Transverse colon (tissue), 4 donors: ENCODE measurements at places on chromosomes 3 and 15.

DNA sequence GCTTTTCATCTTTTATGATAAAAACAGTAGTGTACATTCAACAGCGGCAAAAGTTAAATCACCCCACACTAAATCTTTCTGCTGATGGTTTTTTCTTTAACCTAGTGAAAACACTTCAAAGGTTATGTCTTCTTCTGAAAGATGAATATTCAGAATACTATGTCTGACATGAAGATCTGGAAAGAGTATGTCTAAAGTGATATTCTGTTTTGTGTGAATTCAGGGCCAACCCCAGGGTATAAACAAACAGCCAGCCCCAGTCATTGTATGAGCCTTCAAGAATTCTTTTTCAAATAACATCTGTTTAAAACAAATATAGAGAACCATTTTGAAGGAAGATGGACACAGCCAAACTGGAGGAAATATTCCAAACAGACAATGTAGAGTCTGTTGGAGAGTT, 581.0 kb upstream of the NAALADL2 start:
- DNase-seq, result no peak

DNA sequence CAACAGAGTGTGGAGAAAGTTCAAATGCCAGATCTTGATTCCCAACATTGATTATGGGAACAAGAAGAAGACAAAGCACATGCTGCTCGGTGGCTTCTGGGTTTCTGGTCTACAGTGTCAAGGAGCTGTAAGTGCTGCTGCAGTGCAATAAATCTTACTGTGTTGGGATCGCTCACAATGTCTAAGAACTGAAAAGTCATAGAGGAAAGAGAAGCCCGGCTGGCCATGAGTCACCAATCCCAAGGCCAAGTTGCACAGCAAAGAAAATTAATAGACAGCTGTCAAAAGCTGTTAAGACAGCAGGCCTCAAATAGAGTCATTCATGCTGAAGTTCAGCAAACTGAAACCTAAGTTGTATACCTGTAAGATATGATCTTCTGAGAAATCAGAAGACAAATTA, 33.2 kb upstream of the SPPL2A start:
- peak; percentile 54 for DNase-seq

DNA sequence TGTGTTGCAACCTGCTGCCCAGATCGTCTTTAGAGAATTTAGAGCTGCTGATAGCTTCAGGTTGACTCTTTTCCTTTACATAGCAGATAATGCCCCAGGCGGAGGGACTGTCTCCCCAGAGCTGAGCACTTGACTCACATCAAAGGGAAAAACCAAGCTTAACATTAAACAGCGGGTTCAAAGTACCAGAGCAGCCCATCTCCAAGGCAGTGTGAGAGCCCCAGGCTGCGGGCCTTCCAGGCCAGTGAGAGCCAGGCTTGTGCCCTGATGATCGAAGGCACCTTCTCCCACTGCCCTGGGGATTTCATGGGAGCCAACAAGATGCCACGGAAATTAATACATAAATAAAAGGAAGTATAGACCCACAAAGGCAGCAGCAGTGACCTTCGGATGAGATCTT, 275.6 kb downstream of the XXYLT1 start:
- no peak for DNase-seq

DNA sequence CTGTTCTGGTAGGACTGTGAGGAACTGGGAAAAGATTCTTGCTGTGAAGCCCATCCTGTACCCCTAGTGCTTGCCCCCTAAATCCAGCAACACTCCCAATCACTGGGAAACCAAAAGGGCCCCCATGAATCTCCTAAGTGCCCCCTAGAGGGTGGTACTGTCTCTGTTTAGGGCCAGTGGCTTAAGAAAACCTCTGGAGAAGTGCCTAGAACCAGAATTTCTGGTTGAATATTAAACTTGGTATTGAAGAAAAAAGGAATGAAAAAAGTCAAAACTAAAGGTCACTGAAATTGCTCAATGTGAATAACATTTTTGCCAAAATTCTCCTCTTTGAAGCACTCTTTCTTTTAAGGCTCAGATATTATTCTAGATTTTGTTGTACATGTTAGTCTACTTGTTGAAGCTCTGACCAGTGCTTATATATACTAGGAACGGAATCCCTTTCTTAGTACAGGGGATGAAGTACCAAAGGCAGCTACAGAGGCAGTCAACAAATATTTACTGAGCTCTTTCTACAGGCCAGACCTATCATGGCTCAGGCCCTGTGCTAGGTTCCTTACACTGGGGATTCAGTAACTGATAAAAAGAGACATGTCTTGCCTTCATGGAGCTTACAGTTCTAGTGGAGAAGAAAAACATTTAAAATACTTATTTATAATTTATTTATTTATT, 138.8 kb downstream of the MYLK start:
- no peak for DNase-seq

GRCh38 chr15:23079766-23080165, 40.4 kb upstream of the TUBGCP5 start:
- no peak for DNase-seq

- DNase-seq, result no peak
These were observed 25.6 kb upstream of the ARL8B start for GRCh38 chr3:5096336-5097008.

DNA sequence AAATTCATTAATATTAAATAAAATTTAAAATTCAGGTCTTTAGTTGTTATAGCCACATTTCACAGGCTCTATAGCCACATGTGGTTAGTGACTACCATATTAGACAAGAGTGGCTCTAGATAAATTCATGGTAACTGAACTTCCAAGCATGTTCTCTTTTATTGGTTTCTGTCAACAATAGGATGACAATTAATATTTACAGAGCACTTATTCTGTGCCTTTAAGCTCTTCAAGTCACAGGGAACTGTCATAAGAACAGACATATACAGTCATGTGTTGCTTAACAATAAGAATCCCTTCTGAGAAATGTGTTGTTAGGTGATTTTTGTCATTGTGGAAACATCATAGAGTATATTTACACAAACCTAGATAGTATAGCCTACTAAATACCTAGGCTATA, 38.8 kb upstream of the SLC25A36 start:
- DNase-seq, result no peak
